ENCODE measurements at places on chromosomes 6 and 20. TPM values are rescaled to one million over a fixed set of nuclear protein-coding genes. Genes with fewer than 3 reads are reported as not detected.

SLC17A9 gene
- 48.5 TPM for total RNA-seq

SMOC2 gene
- not detected for total RNA-seq

PANK2 gene
- 55.0 TPM for total RNA-seq

TMEM74B gene
- 0.40 TPM for total RNA-seq

PRL gene
- total RNA-seq = not detected

SOX4 gene
- 1.2 TPM for total RNA-seq

KCNG1 gene
- total RNA-seq = 4.3 TPM

PBOV1 gene
- not detected for total RNA-seq

TFAP2B gene
- total RNA-seq = not detected

DXO gene
- 13.7 TPM for total RNA-seq
